ENCODE measurements at places on chromosomes 6 and 20.

DNA sequence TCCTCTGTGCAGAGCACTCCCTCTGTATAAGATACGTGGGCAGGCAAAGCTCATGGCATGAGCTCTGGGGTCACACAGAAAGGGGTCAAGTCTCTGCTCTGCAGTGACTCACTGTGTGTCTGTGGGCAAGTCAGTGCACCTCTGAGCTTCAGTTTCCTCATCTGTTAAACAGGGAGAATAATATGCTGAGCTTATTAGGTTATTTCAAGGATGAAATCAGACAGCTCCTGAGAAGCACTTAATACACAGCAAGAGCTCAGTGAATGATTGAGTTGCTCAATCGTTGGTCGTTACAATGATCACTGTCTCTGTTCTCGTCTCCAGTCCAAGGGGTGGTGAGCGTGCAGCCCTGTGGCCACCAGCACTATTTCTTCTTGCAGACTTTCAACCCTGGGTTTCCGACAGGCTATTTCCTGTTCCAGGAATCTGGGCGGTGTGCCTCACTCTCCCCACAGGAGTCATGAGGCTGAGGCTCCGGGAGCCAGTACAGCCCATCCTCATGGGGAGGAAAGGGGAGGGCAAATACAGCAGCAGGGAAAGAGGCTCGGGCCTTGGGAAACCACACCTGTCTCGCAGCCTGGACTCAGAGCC is 28.9 kb downstream of the KIAA1755 start:
- no peak for DNase-seq

GRCh38 chr6:168828035-168828434 is 387.1 kb downstream of the SMOC2 start:
- no peak for DNase-seq

GRCh38 chr6:29967379-29968010 is 25.2 kb downstream of the HLA-A start:
- DNase-seq, result no peak

DNA sequence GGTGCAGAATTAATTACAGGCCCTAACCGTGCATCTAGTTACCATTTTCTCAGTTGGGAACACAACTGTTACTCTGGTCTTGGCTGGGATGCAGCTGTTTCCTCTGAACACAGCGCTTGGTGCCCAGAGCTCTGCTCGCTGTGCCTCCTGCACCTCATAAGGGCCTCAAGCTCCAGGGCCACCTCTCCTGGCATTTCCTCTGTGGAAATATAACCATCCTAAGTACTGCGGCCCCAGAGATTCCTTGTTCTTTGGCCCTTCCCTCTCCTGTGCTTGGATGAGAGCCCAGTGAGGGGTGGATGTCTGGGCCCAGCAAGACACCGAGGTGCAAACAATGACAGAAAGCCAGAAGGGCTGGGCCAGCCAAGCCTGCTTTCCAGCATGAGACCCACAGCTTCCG is 169.9 kb upstream of the CST7 start:
- DNase-seq, result no peak

DNA sequence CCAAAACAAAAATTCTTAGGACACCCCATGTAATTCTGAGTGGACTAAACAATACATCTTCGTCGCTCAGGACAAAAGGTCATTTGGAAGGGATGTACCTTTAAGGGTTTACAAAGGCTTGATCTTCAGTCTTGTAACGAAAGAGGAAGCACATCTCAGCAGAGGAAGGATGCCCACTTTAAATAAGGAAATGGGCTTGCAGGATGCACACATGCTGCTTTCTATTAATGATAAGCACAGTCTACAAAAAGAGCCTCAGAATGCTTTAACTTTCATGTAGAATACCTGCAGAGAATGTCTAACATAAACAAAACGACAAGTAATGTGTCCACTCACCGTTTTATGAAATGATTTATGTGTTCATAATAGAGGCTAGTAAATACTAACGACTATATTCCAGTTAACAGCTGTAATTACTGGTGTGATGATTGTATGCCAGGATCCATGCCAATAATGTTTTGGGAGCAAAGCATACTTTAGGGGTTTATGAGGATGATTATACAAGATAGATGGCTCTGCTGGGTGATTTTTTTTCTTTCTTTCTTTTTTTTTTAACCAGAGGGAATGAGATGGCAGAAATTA is 216.9 kb downstream of the GMDS start:
- DNase-seq, result no peak

- DNase-seq, result no peak
These were observed 247.2 kb downstream of the NRN1 start for GRCh38 chr6:5759571-5759970.

DNA sequence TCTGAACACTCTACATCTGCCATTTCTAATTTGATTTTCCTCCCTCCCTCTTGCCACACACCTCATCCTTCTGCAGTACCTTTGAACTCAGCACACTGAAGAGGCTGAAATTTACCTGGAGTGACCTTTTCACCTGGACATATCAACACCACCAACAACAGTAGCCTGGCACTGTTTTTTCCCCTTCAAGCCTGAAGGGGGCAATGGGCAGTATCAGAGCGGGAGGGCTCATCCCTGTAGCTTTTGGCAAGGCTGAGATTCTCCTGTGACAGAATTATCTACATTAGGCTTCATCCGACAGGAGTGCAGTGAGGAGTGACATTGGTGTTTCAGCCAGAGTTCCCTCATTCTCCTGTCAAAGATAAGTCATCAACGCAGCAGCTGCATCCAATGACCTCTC is 312.8 kb upstream of the SPTLC3 start:
- no peak for DNase-seq

All from progenitor cell of endocrine pancreas (in vitro differentiated cells).